ENCODE measurements at places on chromosomes 4 and X. TPM values are rescaled to one million over a fixed set of nuclear protein-coding genes. Genes with fewer than 3 reads are reported as not detected.

Gene HS3ST1
- polyA plus RNA-seq, result 1.4 TPM

Gene COL4A5
- polyA plus RNA-seq, result 128 TPM

Gene TEX13D
- not detected for polyA plus RNA-seq

Gene WDR17
- 6.6 TPM for polyA plus RNA-seq

Gene NHSL2
- 9.4 TPM for polyA plus RNA-seq

Gene HOPX
- polyA plus RNA-seq, result 20.4 TPM

Gene ETDA
- not detected for polyA plus RNA-seq

DNA sequence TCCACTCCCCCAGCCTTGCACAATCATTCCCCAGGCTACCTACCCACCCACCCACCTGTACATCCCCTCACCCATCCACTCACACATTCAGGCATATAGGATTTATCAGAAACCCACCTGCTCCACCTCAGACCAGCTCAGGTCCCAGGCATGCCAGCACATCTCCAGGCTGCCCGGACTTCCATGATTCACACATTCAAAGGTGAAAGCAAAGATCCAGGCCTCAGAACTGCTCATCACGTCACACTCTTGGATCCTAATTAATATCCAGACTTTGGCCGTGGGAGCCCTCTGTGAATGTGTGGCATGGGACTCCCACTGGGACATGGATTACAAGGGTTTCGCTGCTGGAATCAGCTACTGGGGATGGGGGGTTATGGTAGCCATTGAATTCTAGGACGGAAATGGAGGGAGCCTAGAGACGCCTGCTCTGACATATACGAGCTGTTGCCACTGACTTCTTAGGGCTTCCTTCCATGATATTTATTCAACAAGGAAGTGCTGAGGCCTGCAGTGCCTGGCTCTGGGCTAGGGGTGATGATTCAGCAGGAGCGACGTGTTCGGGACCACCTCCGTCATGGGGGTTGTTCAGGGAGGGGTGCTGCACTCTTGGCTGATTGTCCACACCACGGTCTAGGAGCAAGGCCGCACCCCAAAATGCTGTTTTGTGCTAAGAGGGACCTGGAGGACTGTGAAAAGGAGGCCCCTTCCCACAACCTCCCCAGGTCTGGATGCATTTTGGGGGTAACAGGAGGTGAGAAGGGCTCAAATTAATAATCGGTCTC lies 56.9 kb upstream of the ADRA2C start:
- DNase-seq, result no peak

GRCh38 chrX:33892670-33893069 lies 239.4 kb downstream of the FAM47A start:
- no peak for DNase-seq

DNA sequence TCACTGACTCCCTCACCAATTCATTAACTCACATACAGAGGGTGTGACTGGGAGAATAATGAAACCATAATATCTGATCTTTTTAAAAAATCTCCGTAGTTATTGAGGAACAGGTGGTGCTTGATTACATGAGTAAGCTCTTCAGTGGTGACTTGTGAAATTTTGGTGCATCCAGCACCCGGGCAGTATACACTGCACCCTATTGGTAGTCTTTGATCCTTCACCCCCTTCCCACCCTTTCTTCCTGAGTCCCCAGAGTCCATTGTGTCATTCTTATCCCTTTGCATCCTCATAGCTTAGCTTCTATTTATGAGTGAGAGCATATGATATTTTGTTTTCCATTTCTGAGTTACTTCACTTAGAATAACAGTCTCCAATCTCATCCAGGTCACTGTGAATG lies 1143.8 kb downstream of the PCDH19 start:
- DNase-seq, result no peak

- no peak for DNase-seq
Measured at GRCh38 chrX:79367907-79368306, 773 bp upstream of the ITM2A start.

GRCh38 chr4:16606691-16607090 lies 291.8 kb downstream of the LDB2 start:
- DNase-seq, result no peak

DNA sequence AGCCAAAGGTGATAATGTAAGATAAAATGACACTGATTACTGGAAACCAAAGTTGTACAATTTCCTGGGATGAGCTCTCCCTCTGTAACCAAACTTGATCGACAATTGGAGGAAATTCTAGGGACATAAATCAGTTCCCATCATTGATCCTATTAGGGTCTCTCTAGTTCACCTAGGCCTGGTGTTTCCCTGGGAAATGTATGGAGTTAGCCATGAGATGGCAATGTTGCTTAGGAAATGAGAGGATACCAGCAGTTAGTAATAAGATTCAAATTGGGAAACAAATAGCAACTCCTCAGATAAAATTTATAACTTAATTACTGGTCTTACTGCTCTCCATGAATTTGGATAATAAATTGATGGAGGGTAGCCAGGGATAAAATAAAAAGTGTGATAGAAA lies 52.2 kb downstream of the SPATA18 start:
- no peak for DNase-seq

- DNase-seq, result no peak
Measured at GRCh38 chrX:110584083-110584482, 211.5 kb downstream of the CHRDL1 start.

DNA sequence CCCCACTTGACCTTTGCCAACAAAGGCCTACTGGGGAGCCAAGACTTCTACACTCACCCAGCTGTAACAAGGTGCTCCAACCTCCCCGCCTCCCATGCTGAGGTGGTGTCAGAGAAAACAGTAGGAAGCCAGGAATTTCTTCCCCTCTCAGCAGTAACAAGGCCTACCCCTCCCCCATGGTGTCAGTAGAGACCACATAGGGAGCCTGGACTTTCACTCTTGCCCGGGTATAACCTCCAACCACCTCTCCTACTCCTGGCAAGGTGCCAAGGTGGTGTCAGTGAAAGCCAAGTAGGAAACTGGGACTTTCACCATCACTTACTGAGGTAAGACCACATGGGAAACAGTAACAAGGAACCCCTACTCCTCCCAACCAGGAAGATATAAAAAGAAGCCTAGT lies 93.1 kb downstream of the SLC16A2 start:
- DNase-seq, result no peak

GRCh38 chr4:2074588-2074987 lies 15.5 kb downstream of the NAT8L start:
- DNase-seq, result no peak

DNA sequence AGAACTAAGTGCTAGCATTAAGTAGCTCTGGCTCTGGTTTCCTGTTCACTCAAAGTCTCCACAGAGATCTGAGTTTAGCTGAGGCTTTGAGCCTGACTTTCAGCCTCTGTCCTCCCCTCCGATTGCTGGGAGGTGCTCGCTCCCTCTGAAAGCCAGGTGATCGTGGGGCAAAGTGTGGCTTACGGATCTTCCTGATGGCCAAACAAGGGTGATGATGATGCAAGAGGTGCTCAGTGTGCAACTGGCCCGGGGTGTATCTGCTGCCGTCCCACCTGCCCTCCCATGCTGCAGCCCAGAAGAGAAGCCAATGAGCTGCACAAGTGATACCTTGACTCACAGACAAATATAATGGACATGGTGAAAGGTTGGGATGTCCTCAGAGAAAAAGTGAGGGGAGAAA lies 169.2 kb upstream of the TBC1D9 start:
- DNase-seq, result no peak

DNA sequence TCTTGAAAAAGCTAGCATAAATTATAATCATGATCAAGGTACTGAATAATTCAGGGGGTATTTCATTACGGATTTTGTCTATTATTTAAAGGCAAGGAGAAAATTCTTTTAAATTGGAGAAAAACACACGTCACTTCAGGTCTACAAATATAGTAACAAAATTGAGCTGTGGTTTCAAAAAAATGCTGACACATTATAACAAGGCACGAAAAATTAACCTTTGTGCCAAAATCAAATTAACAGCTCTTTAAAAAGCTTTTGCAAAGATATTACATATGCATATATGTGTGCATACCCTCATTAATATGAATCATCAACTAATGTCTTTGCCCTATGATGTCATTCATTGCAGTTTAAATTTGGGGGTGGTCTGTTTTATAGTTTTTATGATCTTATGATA lies 44.3 kb downstream of the UNC5C start:
- DNase-seq, result no peak

- DNase-seq, result no peak
Measured at GRCh38 chr4:48910511-48910910, 3.9 kb upstream of the OCIAD2 start.

DNA sequence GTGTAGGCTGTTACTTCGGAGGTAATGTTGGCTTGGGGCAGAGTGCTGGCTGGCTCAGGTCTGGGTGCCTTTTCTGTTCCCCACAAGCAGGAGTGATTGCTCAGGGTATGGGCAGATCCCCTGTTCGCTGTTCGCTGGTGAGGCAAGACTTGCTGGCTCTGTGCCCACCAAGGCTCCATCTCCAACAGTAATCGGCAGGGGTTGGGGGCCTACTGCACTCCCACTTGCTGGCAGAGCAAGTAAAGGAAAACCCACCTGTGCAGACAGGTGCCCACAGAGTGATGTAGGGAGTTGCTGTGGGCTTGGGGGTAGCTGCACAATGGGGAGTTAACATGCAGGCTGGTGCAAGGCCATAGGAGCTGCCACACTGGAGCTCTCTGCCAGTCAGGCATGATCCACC lies 8.0 kb upstream of the TMSB15C start:
- no peak for DNase-seq

DNA sequence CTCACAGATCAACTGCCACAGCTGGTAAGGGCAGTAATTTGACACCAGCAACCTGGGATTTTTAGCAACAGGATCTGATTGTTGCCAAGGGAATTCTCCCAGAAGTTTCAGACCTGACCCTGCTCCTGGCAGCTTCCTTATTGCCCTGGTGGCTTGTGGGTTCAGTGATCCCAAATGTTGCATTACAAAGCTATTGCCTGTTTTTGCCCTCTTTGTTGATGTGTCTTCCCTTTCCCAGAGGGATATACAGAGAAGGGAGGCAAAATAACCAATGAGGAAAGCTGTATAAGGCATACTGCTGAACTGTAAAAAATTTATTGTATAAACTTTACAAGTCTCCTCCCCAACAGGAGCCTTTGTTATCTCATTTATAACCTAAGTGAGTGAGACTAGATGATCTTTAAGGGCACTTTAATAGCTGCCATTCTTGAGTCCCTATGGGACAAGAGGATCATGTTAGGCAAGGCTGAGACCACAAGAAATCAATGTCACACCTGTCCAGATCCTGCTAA lies 22.2 kb downstream of the VSIG4 start:
- no peak for DNase-seq

- no peak for DNase-seq
Measured at GRCh38 chrX:103794119-103794518, 17.5 kb downstream of the PLP1 start.

DNA sequence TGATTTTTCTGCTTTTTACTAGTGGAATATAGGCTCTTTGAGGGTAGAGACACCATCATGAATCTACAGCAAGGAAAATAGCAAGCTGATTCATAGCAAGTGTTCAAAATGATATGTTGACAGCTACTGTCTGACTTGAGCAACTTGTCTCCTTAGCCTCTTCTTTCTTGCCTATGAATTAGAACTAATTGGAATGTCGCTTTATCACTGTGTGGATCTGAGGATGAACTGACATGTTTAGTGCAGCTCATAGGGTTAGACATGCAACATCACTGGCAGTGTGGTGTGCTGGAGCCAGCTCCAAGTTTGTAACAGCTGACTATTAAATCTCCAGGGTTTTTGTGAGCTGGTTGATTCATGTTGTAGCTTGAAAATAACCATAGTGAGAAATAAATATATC lies 1068.4 kb downstream of the PCDH18 start:
- DNase-seq, result no peak

GRCh38 chr4:85780664-85781063 lies 305.7 kb downstream of the ARHGAP24 start:
- no peak for DNase-seq

DNA sequence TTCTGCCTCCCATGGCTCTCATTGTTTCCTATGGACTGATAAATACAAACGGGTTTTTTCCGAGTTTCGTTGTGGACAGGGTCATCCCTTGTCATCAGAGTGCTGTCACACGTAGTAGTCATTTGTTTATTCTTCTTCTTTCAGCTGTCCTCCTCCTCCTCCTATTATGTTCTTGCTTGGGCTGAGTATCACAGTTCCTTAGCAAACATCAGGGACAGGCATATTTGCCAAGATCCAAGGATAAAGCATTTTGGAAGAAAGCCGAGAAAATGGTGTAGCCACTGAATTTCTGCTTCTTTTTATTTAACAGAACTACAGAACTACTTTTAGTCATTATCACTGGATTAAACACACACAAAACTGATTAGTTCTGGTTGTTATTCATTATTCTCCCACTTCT lies 167.9 kb downstream of the MAML3 start:
- no peak for DNase-seq

Data from renal cortex interstitium (tissue), 15 donors.